ENCODE measurements at places on chromosomes 3 and 15.

- DNase-seq, result no peak
Measured at GRCh38 chr15:61489571-61489970, 260.5 kb upstream of the RORA start.

DNA sequence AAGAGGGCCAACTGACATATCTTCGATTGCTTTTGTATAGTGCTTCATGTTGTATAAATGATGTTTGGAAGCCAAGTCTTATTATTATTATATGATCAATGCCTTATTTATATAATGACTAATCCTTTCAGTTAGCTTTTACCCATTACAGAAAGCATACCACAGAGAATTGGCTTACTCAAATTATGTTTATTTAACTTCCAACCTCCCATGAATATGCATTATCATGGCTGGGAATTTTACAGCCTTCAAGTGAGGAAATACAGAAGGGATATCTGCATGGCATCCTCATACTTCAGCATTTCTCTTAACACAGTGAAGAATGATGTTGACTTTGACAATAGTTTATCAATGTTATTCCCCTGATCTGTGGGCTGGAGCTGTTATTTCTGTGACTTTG lies 225.9 kb upstream of the GAP43 start:
- no peak for DNase-seq

DNA sequence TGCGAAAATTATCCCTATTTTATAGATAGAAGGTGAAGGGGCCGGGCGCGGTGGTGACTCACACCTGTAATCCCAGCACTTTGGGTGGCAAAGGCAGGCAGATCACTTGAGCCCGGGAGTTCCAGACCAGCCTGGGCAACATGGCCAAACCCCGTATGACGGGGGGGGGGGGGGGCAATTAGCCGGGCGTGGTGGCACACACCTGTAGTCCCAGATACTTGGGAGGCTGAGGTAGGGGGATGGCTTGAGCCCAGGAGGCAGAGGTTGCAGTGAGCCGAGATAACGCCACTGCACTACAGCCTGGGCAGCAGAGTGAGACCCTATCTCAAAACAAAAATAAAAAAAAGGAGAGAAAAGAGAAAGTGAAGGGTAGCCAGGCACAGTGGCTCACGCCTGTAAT lies 1.4 kb downstream of the AAGAB start:
- DNase-seq, result no peak

GRCh38 chr3:66989860-66990696 lies 8.0 kb upstream of the KBTBD8 start:
- DNase-seq, result no peak

DNA sequence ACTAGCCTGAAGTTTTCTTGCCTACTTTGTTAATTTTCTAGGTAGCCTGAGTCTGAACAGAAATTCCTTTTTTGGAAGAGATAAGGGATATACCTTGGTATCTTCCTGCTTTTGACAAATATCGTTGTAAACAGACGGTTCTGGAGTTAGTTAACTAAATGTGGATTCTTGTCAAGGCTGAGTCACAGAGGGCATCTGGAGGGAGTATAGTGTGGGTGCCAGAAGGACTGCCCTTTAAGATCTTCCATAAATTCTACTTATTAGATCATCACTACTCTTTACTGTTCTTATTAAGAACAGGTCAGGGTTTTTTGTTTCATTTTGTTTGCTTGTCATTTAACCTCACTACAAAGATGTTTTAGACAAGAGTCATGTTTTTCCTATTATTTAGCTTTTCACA lies 125.3 kb upstream of the SKOR1 start:
- DNase-seq, result no peak

- no peak for DNase-seq
Measured at GRCh38 chr15:72421484-72421883, 23.4 kb downstream of the TMEM202 start.

- no peak for DNase-seq
Measured at GRCh38 chr3:172647080-172647479, 63.8 kb downstream of the NCEH1 start.

All from brain microvascular endothelial cell (primary cell).